ENCODE measurements at places on chromosomes 2 and 18.
A peak's percentile ranks its signal among the peaks of the same experiment; 100 is the strongest.

- DNase-seq: no peak
Observed at GRCh38 chr2:85511008-85511811, 27.8 kb upstream of the MAT2A start.

DNA sequence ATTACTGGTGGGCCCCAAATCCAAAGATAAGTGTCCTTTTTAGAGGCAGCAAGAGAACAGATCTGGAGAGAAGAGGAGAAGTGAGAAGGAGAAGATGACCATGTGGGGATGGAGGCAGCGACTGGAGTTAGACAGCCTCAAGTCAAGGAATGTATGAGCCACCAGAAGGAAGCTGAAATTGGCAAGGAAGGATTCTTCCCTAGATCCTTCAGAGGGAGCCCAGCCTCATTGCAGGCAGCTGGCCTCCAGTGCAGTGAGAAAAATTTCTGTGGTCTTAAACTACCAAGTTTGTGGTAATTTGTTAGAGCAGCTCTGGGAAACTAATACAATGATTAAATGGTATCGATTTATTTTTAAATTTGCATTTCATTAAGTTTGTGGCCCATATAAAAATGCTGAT lies 167.9 kb downstream of the NCKAP5 start:
- no peak for DNase-seq

DNA sequence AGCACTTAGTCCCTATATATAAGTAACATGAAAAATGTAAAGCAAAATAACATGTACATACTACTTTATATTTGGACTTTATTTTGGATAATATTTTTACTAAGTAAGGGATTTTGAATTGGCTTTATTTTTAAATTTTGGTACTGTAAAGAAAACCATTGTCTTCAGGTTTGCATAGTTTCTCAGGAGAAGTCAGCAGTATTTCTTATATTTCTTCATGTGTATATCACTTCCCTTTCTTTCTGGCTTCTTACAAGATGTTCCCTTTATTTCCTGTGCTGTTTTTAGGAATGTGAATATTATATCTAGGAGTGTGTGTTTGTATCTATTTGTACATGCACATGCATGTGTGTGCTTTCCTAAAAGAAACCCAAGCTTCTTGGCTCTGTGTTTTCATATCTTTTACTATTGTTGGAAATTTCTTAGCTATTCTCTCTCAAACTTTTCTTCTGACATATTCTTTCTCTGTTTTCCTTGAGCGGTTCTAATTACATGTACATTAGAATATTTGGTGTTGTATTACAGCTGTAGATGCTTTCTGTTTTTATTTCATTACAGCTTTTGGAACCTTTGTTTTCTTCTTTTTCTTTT lies 1549.7 kb upstream of the ACVR2A start:
- DNase-seq: no peak

DNA sequence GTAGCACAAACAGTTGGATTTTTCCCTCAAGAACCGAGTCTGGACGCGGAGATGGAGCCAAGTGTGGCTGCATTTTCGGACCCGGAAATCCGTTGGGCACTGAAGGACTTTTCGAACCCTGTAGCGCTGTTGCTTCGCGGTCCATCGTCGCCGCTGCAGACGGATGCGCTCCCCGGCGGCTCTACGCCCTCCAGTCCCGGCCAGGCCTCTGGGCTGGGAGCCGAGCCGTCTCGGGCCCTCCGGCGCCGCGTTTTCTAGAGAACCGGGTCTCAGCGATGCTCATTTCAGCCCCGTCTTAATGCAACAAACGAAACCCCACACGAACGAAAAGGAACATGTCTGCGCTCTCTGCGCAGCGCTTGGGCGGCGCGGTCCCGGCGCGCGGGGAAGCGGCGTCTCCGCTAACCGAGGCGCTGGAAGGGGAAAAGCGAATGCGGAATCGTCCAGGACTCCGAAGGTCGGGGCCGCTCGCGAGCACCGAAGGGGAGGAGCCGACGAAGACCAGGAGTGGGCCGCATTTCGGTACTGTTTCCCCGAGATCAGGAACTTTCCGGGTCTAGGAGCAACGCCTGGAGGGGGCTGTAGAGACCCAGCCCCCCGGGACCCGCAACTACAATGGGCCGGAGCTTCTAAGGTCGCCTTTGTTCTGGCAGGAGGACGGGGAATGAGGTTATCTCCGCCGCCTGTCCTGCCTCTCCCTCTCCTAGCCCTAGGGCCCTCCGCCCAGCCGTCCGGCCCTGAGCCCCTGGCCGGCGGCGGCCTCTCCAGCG lies 3.2 kb downstream of the EMX1 start:
- DNase-seq: no peak

- DNase-seq: no peak
Observed at GRCh38 chr2:15006667-15007066, 374.1 kb downstream of the LRATD1 start.

DNA sequence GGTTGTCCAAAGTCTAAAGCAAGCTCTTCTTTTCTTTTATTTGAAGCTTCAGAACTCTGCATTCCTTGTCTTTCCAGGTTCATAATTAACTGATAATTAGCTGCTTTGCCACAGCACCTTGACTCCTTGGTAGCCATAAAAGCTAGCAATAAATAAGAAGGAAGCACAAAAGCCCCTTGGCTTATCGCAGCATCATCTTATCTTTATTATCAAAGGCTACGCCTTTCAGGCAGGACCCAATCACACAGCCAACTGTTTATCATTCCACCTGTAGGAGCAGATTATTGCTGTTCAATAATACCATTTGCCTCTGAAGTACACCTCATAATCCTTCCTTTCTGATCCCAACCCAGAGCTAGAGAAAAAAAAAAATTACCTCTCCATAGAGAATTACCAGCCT lies 489.2 kb downstream of the SATB2 start:
- no peak for DNase-seq

DNA sequence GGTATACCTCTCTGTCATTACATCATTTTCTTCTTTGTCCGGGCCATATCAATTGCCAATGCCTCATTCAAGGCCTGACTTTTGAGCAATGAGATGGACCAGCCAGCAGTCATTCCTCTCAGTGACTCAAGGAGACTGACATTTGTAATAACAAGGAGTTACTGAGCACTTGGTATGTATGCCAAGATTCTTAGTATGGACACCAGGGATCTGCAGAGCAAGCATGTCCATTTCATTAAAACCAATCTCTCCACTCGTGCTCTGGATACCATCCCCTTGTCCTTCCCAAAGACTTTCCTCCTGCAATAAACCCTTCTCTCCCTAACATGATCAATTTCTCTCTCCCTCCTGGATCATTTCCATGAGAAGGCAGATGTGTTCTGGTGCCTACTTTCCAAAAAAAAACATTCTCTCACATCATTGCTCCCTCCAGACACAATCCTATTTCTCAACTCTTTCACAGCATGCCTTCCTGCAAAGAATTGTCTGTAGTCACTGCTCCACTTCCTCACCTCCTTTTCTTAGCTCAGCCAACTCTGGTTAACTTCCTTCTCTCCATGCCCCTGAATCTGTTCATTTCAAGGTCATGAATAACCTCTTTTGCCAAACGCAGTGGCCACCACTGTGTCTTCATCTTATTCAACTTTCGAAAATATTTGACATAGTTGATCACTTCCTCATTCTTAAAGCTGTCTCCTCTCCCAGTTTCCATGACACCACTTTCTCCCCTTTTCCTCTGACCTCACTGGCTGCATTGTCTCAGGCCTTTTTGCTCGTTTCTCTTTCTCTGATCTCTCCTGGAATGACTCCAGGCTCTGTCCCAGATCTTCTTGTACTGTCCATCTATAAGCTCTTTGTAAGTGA lies 102.8 kb upstream of the CYP1B1 start:
- DNase-seq: peak; percentile 95

DNA sequence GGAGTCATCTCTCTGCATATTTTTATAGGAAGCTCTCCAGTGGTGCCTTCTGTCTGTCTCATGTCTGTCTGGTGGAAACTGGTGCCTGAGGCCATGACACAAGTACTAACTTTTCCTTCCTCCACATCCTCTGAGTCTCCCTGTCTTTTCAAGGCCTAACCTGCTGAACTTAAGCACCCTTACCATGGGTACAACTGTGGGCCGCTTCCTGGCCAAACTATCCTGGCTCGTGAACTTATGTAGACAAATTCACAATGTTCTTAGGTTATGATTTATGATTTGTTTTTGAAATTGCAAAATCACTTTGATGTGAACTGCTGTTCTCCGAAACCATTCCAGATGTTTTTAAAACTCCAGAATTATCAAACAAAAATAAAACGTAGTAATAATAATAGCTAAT lies 804.5 kb upstream of the POU3F3 start:
- DNase-seq: no peak

DNA sequence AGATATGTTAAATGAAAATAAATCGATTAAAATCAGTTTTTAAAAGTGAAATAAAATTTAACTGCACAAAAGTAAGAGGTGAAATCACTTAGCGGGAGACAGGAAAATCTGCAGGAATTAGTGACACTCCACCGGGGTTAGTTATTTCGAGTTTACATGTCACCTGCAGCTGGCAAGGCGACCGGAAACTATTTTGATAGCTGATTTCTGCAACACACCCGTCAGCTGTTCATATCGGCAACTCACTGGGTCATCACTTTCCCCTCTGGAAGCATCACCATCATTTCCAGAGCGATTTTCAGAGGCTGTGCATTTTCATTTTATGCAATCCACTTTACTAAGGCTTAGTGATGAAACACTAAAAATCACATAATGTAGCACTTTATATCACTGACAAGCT lies 52.9 kb downstream of the PXDN start:
- no peak for DNase-seq

GRCh38 chr2:121748202-121748601 lies 7.2 kb upstream of the TSN start:
- DNase-seq: peak; percentile 58

DNA sequence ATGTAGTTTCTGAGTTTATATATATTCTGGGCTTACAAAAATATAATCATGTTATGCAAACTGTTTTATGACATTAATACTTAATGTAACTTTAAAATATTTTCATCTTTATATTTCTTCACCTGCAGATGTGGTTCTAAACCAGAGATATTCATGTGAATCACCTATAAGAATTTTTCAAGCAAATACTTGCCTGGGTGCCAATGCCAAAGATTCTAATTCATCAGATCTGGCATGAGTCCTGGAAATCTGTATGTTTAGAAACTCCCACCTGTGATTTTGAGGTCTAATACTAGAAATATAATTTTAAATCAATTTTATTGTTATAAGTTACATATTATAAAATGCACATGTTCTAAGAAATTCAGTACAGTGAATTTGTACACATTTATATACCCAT lies 19.9 kb upstream of the DNAH6 start:
- no peak for DNase-seq

DNA sequence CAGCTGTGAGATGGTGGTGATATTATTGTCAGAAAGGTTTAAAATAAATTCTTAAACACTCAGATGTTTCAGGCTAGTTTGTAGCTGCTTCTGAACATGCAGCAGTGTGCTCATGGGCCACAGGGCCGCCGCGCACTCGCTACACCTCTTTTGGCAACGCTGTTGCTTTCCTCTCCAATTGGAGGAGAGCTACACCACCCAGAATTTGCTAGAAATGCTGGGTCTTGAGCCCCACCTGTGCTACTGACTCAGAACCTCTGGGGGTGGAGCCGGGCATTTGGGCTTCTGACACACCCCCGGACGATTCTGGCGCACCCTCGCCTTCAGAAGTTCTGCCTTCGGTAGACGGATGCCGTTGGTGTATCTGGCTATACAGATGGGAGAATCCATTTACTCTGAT lies 15.7 kb downstream of the LRRFIP1 start:
- no peak for DNase-seq

DNA sequence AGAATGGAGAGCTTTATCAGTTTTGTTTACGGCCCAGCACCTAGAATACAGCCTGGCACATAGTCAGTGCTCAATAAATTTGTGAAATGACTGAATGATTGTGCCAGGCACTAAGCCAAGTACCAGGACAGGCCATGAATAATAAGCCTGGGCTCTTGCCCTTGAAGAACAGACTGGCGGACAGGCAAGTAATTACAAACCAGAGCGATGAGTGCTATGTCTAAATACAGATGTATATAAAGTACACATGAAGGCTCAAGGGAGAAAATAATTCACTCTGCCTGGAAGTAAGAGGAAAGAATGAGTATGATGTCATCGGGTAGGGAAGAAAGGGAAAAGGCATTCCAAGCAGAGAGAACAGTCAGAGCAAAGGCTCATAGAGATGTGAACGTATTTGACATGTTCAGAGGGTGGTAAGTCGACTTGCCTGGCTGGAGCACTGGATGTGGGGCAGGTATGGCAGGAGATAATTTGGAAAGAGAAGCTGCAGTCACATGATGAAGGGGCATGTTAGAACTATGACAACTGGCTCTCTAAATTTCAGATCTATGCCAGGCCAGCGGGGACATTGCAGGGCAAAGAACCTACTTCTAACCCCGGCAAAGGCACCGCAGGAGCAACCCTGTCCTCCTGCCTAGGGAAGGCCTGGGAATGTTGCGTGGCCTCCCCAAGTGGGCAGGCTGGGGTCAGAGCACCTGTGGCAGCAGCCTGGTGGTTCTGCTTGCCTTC lies 119.1 kb upstream of the STPG4 start:
- peak; percentile 63 for DNase-seq

DNA sequence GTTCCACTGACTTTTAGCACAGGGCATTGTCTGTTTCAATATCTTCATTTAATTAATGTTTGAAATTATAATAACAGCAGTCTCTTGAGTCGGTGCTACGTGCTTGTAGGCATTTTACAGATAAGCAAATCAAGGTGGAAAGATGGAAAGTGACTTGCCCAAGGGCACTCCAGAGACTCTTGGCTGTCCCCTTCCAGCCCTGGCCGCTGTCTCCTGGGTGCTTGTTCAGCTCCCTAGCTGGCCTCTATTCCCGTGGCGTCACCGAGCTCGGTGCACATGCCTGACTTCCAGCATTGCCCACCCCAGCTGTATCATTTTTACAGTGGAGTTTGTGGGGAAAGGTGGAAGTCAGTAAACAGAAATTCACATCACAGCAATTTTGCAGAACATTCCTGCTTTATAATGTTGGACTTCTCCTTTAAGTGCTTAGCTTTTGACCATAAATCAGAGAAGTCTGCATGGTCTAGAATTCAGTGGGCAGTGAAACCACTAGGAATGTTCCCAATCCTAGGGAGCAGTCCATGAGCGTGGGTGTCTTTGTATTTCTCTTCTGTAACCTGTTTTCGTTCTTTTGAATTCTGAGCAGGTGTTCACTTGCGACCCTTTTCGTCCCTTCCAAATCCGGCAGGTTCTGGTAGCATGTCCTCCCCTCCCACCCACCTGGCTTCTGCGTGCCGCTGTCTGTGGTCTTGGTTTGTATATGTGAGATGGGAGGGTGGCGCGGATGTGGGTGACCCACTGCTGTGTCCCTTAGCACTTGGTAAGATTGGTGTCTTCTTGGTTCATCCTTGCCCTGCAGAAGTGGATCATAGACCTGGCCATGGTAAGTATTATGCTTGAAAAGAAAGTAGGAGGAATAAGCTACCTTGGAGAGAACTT lies 8.4 kb downstream of the SLC66A3 start:
- DNase-seq: no peak

Data from kidney tubule cell (primary cell).